Stimulated activated CD8-positive, alpha-beta memory T cell treated with anti-CD3 and anti-CD28 coated beads, Interleukin-12 subunit alpha, Interleukin-12 subunit beta, amount 100 ng/mL, for 4 hours (primary cell): ENCODE measurements at places on chromosomes 1 and 21.

DNA sequence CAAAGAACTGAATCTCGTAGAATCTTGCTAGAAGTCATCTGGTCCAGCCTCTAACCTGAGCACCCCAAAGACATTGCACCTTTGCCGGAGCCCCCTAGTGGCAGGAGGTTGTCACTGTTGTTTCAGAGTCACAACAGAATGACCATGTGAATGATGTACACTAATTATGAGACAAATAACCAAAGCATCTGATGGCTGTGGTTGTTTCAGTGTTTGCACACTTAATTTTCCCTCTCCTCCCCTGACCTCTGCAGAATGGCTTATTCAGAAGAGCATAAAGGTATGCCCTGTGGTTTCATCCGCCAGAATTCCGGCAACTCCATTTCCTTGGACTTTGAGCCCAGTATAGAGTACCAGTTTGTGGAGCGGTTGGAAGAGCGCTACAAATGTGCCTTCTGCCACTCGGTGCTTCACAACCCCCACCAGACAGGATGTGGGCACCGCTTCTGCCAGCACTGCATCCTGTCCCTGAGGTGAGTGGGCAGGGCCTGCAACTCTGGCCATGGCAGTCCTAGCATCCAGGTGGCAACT lies 26.4 kb downstream of the TRAF5 start:
- DNase-seq = peak; percentile 26

DNA sequence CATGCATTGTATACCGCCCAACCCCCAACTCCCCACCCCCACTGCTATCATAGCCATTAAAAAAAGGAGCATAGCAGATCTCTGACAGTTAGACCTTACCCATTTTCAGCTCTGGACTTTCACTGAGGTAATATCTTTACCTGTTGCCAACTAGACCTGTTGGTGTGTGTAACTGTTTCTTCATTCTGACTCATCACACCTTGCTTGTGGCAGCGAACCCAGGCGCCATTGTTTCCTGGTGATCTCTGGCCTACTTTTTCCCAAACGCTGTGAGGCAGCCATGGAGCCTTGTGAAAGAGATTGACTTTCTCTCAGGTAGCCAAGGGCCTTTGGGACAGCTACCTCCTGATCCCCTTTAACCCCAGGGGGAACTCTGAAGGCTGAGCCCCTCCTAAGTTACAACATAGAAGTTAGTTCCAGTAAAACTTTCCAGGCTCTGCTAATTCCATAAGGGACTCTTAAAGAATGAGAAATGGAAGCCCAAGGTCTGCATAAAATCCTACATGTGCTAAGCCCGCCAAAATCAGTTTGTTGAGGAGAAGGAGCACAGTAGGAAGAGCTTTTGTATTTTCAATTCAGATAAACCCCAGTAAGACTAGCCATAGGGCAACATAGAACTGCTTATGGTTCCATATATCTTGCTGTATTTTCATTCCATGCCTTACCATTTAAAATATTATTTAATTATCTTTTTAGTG lies 196.1 kb upstream of the CAMK1G start:
- DNase-seq = no peak

GRCh38 chr21:35234725-35235124 lies 185.6 kb upstream of the RUNX1 start:
- no peak for DNase-seq

DNA sequence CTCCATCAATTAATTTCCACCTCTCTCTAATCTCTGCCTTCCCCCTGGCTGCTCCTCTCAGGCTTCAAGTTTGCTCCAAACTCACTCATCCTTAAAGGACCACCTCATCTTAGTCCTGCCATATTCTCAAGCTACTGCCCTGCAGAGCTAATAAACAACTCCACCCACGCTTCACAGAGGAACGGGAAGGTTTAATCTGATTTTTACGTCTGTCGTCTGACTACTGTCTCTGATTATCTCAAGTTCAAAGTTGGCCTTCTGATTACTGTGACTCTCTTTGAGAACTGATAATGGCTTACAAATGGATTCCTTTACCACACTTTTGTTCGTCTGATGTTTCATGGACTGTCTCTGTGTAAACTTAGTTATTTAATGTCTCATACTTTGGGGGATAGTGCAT lies 7.6 kb upstream of the CPT2 start:
- DNase-seq = no peak

GRCh38 chr21:40923407-40923806 lies 76.4 kb upstream of the DSCAM start:
- DNase-seq = no peak

- DNase-seq = no peak
These were observed 10.9 kb upstream of the BARHL2 start for GRCh38 chr1:90727917-90728501.

GRCh38 chr1:228346731-228347130 lies 59.9 kb downstream of the TRIM11 start:
- DNase-seq = no peak
